ENCODE measurements at places on chromosomes 4 and X.

- no peak for DNase-seq
These were observed 209.2 kb downstream of the ADAM29 start for GRCh38 chr4:175127314-175127713.

GRCh38 chr4:3512719-3513118 is 19.5 kb downstream of the LRPAP1 start:
- no peak for DNase-seq

DNA sequence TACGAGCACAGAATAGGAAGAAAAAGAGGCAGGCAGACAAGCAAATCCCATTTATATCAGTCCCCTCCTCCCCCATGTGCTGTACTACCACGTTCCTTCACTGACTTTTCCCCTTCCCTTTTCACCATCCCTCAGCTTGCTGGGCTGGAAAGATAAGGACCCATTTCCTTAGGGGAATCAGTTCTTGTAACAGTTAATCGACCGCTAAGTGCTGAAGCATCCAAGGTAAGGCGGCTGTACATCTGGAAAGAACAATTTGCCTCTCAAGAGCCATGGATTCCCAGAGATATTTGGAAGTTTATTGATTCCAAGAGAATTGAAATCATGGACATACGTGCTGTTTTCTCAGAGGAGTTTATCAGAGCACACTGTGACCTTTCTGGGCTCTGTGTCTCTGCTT is 1688.0 kb downstream of the STIM2 start:
- no peak for DNase-seq

- no peak for DNase-seq
These were observed 58.5 kb upstream of the CPEB2 start for GRCh38 chr4:14943749-14944148.

GRCh38 chr4:171025343-171025742 is 787.9 kb upstream of the GALNTL6 start:
- DNase-seq, result no peak

DNA sequence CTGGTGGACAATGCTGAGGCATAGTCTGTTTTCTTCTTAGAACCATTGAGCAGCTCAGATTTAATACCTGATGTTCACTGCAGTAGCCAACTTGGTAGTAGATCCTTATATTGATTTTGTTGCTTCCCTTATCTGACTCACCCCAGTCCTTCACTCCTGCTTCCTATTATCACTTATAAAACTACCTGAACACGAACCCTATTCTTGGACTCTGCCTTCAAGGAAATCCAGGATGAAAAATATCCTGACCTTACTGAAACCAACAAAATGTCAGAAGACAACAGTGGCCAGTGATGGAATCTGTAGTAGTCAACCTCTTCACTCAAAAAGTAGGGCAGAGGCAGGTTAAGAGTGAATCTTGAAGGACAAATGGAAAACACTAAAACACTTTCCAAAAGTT is 98.1 kb downstream of the CPEB2 start:
- DNase-seq, result no peak

Data from naive thymus-derived CD8-positive, alpha-beta T cell (primary cell).